ENCODE measurements at places on chromosomes 5 and 9.
A peak's percentile ranks its signal among the peaks of the same experiment; 100 is the strongest.

- no peak for DNase-seq
Observed at GRCh38 chr5:135319928-135320606, 79.0 kb downstream of the MACROH2A1 start.

- DNase-seq: no peak
Observed at GRCh38 chr5:172689801-172690200, 48.7 kb downstream of the NEURL1B start.

DNA sequence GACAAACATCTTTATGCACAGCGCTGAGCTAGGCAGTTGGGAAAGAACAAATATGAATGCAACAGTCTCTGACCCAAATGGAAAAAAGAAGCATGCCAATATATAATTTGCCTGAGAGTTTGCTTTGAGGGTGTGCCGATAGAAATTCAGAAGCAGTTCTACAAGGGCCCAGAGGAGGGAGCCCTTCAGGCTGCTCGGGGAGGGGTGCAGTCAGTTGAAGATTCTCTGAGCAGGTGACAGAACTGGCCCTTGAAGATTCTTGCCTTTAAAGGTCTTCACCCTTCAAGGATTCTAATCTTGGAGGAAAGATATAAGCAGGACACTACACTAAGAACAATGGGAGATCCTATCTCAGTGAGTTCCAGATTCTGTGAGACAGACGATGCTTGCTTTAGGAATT lies 3.7 kb upstream of the PAPPA start:
- no peak for DNase-seq

DNA sequence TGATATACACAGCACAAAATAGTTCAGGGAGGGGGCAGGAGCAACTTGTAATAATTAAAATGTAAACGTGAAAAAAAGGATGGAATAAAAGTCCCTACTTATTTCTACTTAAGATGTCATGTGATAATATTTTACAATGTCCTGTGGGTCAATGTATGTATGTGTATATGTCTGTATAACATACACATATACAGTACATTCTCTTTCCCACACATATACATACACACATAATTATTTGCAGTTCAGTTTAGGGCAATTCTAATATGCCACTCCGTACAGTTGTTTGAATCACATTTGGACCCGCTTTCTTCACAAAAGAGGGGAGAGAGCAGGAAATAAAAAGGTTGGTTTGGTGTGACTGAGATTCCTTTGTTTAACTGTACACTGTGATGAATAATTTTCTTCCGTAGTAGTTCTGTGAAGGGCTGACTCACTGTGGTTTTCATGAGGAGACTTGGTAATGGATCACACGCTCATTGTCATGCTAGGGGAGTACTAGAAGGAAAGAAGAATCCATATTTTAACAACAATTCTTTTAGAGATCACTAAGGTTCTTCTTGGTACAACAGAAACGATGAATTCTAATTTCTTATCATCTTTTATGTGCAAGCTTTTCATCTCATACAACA lies 26.2 kb upstream of the ACOT12 start:
- no peak for DNase-seq

- no peak for DNase-seq
Observed at GRCh38 chr5:132225165-132226032, 2.3 kb downstream of the P4HA2 start.

- DNase-seq: no peak
Observed at GRCh38 chr9:101209670-101210069, 175.1 kb downstream of the BAAT start.

DNA sequence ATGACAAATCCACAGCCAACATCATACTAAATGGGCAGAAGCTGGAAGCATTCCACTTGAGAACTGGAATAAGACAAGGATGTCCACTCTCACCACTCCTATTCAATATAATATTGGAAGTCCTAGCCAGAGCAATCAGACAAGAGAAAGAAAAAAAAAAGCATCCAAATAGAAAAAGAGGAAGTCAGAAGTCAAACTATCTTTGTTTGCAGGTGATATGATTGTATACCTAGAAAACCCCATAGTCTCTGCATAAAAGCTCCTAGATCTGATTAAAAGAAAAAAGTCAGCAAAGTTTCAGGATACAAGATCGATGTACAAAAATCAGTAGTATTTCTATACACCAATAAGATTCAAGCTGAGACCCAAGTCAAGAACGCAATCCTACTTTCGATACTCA lies 66.1 kb downstream of the OSMR start:
- DNase-seq: no peak

GRCh38 chr5:74978345-74978744 lies 74.0 kb downstream of the GCNT4 start:
- no peak for DNase-seq

GRCh38 chr5:172891716-172892421 lies 57.8 kb downstream of the ERGIC1 start:
- no peak for DNase-seq

- DNase-seq: no peak
Observed at GRCh38 chr5:157670662-157671591, at the start of gene C5orf52. Gene C5orf52 (plus strand): TSS chr5:157671533. CDS start chr5:157671615, 82 bp downstream.

GRCh38 chr5:122120493-122120892 lies 8.9 kb upstream of the ZNF474 start:
- no peak for DNase-seq

DNA sequence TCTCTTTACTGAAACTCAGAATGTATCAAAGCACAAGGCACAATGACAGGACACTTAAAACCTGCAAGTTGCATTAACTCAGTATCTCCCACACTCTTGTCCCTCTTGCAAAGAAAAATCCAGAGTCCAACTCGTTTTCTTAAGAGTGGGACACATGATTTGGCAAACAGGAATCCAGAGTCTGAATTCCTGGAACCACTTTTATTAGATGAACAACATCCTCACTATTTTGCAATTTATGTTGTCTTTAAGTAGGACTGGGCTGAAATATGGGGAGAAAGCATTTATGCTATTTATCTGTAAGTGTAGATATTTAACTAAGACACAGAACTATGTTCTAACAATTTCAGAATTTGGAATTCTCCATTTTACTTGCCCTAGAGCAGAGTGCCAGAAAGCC lies 69.1 kb downstream of the ABCA1 start:
- DNase-seq: no peak

- DNase-seq: no peak
Observed at GRCh38 chr5:159156426-159157238, 52.7 kb downstream of the RNF145 start.

DNA sequence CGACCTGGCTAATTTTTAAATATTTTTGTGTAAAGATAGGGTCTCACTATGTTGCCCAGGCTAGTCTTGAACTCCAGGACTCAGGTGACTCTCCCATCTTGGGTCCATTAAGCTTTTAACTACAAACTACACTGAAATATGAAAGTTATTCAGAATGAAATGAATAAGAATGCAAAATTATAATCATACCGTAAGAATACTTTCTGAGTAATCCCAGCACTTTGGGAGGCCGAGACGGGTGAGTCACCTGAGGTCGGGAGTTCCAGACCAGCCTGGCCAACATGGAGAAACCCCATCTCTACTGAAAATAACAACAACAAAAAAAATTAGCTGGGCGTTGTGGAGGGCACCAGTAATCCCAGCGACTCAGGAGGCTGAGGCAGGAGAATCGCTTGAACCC lies 1.1 kb upstream of the ORM1 start:
- no peak for DNase-seq

DNA sequence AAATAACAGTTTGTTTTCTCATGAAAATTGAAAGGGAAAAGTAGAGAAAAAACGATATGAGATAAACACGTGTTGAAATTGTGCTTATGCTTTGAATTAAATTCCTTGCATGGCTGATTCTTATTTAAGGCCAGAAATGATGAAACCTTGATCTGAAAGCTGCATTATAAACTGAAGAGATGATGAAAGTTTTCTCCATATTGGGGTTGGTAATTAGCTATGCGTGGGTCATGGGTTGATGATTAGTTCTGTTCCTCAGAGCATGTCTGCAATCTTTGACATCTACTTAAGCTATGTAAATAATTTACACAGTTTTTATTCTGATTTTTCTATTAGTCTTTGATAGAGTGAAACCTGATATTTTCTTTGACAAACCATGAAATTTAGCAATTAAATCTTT lies 264.1 kb downstream of the CD180 start:
- no peak for DNase-seq

DNA sequence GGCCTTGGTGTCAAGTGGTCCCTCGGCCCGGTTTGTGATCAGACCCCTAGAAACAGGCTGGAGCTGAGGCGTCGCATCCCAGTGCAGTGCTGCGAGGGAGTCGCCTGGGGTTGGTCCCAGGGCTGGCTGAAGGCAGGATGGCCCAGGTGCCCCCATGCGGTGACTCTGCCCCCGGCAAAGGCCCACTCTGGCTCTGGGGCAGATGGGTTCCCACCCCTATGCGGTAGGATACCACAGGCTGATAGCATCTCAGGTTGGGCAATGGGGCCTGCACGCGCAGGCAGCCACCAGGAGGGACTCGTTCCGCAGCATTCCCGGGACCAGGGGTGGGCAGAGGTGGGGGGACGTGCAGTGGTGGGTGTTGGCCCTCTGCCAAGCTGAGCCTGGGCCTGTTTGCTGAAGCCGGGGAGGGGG lies 86.0 kb downstream of the RXRA start:
- no peak for DNase-seq

- no peak for DNase-seq
Observed at GRCh38 chr5:9765419-9766140, 135.4 kb upstream of the TAS2R1 start.

- no peak for DNase-seq
Observed at GRCh38 chr5:117657541-117657940, 1082.9 kb upstream of the SEMA6A start.

DNA sequence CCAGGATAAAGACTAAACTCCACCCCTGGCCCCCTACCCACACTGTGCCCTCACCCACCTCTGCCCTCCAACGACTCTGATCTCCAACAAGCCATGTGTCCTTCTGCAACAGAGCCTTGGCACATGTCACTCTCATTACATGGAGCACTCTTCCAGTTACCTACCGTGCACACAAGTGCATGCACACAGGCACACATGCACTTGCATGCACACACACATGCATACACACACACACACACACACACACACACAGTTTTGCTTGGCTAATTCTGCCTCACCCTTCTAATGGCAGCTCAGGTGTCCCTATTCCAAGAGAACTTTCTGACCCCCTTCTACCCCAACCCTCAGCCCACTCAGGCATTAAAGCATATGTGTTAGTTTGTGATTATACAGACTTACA lies 19.6 kb downstream of the GALNT10 start:
- DNase-seq: no peak

GRCh38 chr9:2742214-2742613 lies 24.9 kb downstream of the KCNV2 start:
- no peak for DNase-seq

- no peak for DNase-seq
Observed at GRCh38 chr5:95891499-95891898, 69.0 kb upstream of the GLRX start.

- no peak for DNase-seq
Observed at GRCh38 chr9:108677776-108678175, 178.0 kb downstream of the ACTL7B start.

DNA sequence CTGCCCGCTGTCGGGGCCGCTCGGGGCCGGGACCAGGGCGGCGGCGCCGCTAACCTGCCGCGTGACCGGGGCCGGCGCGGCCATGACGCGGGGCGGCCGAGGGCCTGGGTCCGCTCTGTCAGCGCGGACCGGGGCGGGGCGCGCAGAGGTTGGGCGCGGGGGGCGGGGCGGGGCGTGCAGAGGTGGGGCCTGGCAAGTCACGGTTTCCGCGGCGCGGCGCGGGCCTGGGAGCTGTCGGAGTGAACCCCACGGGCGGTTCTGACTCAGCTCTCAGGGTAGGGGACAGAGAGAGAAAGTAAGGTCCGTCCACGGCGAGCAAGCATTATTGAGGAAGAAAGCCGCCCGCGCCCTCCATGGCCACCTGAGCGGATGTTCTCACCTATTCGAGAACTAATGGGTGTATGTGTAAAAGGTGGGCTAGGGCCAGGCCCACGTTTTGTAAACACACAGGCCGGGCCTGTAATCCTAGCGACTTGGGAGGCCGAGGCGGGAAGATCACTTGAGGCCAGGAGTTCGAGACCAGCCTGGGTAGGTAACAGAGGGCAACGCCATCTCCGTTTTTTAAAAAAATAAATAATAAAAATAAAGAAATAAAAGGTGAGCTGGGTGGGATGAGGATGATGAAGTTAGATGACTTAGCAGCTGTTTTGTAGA lies at the start of gene PRXL2C:
Gene PRXL2C (minus strand): TSS at position 120 of the 654 bp plus-strand sequence. CDS start 36 bp downstream, at position 84.
- peak; percentile 7 for DNase-seq

GRCh38 chr9:106981396-106982287 lies 118.7 kb downstream of the ZNF462 start:
- DNase-seq: no peak

GRCh38 chr5:65483546-65484346 lies 2.0 kb upstream of the ADAMTS6 start:
- DNase-seq: no peak

- DNase-seq: no peak
Observed at GRCh38 chr5:76473661-76474060, 70.6 kb downstream of the IQGAP2 start.

- no peak for DNase-seq
Observed at GRCh38 chr5:170628691-170629565, 125.1 kb downstream of the KCNIP1 start.

DNA sequence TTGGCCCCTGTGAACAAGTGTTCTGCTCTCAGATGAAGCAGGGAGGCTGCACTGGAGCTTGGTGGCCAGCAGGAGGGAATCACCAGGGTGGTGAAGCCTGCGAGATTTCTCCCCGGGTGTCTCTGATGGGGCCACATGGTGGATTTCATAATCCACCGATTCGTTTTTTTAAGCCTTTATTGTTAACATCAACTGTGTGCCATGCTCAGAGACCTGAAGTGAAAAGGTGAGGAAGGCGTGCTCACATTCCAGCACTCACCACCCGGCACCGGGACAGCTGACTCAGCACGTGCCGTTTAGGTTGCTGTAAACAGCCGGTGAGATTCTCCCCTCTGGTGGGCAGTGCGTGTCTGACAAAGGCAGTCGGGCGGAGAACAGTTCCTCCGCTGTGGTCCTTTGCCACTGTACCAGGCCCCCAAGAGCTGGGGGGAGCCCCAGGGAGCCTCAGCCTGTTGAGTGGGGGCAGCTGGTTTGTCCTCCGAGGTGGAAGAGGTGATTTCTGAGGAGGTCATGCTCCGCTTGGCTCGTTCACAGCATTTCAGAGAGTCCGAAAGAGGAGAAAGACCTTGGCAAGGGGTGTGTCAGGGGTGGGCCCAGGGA lies 12.7 kb upstream of the AHRR start:
- DNase-seq: no peak

GRCh38 chr9:98255061-98255577 lies 330 bp downstream of the TBC1D2 start:
- DNase-seq: no peak

DNA sequence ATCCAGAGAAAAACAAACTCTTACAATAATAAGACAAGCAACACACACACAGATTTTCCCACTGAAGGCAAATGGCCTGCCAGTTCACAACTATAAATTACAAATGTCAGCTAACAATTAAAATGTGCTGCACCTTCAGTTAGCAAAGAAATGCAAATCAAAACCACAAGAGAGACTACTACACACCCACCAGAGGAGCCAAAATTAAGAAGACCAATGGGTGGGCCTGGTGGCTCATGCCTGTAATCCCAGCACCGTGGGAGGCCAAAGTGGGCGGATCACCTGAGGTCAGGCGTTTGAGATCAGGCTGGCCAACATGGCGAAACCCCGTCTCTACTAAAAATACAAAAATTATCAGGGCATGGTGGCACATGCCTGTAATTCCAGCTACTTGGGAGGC lies 15.1 kb upstream of the IPPK start:
- no peak for DNase-seq
